ENCODE measurements at places on chromosomes 11 and 22.

GRCh38 chr11:99327527-99327926 is 306.8 kb downstream of the CNTN5 start:
- DNase-seq = no peak

GRCh38 chr11:73233692-73234470 is 15.8 kb downstream of the P2RY2 start:
- DNase-seq = no peak

GRCh38 chr11:73141309-73142127 is 600 bp downstream of the FCHSD2 start:
- DNase-seq = peak; percentile 25

DNA sequence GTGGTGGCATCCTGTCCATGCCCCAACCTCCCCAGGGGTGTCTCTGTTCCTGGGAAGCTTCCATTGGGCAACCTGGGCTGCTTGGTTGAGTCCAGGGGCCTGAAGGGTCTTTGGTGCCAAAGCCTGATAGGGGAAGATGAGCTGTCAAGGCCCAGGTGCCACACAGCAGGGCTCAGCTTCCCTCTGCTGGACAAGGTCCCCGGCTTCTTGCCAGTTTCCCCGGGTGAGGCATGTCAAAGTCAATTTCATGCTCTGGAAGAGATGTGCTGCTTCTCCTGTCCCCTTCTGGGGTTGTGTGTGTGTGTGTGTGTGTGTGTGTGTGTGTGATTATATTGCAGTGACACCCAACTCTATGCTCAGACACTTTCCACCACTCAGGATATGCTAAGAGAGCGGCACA is 26.9 kb downstream of the TP53I11 start:
- no peak for DNase-seq
